Activated effector memory CD4-positive, alpha-beta T cell treated with Interleukin-2 at 50 U/mL for 16 hours (primary cell): ENCODE measurements at places on chromosomes 11 and 22.

DNA sequence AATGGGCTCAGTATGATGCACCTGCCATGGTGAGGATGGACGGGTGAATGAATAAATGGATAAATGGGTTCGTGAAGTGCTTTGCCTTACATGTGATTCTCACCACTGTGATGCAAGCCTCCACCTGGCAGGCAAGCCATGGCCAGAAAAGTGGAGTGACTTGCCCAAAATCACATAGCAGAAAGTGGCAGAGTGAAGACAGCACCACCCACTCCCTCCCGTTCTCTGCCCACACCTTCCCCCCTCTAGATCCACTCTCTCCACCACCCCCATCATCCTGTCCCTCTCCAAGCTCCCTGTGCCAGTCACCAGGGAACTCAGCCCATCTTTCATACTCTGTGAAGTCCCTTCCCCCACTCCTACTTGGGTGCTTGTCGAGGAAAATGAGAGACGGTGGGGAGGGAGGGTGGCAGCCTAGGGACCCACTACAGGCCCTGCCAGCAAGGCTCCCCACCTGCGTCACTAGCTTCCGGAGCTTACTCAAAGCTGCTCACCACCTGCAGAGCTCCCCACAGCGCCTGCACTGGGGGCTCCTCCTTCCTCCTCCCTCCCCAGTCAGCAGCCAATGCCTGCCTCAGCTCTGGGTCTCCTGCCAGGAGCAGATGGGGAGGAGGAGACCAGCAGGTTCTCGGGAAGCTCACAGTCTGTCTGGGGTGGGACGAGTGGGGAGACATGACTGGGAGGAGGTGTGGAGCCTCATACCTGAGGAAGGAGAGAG, 82.3 kb downstream of the PDE2A start:
- DNase-seq, result peak; percentile 16

- DNase-seq, result no peak
These were observed 4.5 kb downstream of the PRDM11 start for GRCh38 chr11:45150943-45151342.

- DNase-seq, result no peak
These were observed 67.9 kb downstream of the ENTHD1 start for GRCh38 chr22:39825661-39826102.

GRCh38 chr22:22168190-22168940, 76.2 kb upstream of the VPREB1 start:
- DNase-seq, result no peak

DNA sequence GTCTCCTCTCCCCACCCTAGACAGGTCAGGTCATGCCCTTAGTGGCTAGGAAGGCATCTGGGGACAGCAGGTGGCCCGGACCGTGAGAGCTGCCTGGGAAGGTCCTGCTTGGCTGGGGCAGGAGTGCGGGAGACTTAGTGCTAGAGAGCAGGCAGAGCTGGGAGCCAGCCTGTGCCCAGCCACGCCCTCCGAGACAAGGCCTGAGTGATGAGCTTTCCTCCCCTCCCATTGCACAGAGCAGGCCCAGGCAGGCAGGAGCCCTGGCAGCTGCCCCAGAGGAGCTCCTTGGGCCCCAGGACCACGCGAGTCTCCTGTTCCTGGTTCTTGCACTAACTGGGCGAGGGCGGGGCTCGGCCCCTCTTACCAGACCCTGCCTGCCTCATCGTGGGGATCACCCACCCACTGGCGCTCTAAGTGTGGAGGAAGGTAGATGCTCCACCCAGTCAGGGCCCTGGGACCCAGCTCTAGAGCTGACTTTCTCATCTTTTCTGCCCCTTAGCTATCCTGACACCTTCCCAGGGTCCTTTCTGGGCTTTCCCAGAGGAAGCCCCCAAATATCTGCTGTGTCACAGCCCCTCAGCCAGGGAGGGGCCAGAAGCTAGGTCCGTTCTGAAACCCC, 44.9 kb downstream of the MACROD1 start:
- DNase-seq, result no peak

- DNase-seq, result peak; percentile 25
These were observed 13.6 kb upstream of the CD3E start for GRCh38 chr11:118290923-118291322.

- DNase-seq, result no peak
These were observed 59.0 kb downstream of the PPP2R1B start for GRCh38 chr11:111707039-111707690.
